Endodermal cell (in vitro differentiated cells): ENCODE measurements at places on chromosomes 1 and 21. TPM values are rescaled to one million over a fixed set of nuclear protein-coding genes. Genes with fewer than 3 reads are reported as not detected.
A peak's percentile ranks its signal among the peaks of the same experiment; 100 is the strongest.

DNA sequence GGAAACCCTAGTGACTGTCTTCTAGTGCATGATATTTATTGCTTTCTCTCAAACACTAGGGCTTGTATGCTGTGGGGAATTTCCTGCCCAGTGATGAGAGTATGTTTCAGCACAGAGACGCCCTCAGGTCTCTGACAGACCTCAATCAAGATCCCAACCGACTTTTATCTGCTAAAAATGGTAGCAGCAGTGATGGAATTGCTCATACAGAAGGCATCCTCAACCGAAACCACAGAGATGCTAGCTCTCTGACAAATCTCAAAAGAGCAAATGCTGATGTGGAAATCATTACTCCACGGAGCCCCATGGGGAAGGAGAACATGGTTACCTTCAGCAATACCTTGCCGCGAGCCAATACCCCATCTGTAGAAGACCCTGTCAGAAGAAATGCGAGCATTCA, 41.3 kb downstream of the PLPPR4 start:
- H3K36me3 ChIP-seq: no peaks in the 10 kb centered on the region
- H3K4me1 ChIP-seq: no peaks in the 10 kb centered on the region
- no peak overlapping the region for H3K4me3 ChIP-seq
- no peak for DNase-seq
- H3K27ac ChIP-seq: no peak overlapping the region

PLA2G2A gene
- 0.50 and 1.0 TPM in 2 replicates for total RNA-seq

GRCh38 chr21:35861661-35862060, 198.7 kb downstream of the SETD4 start:
- no peak for DNase-seq
- H3K4me3 ChIP-seq: no peak overlapping the region
- no peak overlapping the region for H3K27ac ChIP-seq
- peaks cover 4% of the 10 kb centered on the region for H3K27me3 ChIP-seq

SERTAD4 gene
- 1.1 TPM in 2 replicates for total RNA-seq

DNA sequence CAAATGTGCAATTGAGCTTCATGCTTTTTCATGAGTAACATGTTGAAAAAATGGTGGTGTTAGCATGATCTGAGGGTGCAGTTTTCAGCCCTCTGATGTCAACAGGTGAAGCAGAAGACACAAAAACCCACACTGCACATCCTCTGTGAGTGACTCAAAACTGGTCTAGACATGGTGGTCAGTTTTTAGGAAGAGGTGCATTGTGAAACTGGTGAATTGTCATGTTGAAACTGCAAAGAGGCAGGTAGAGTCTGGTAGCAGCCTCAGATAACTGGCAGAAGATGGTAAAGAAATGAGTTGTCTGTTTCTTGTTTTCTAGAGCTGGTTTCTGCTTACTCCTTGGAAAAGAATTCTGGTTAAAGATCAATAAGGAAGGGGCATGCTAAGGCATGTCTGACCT, 97.3 kb upstream of the HMCN1 start:
- no peaks in the 10 kb centered on the region for H3K36me3 ChIP-seq
- H3K4me3 ChIP-seq: peak overlapping the region; percentile 53
- no peak for DNase-seq
- H3K27ac ChIP-seq: no peak overlapping the region
- H3K4me1 ChIP-seq: no peaks in the 10 kb centered on the region

- H3K27me3 ChIP-seq: no peaks in the 10 kb centered on the region
- no peak for DNase-seq
- H3K4me1 ChIP-seq: no peaks in the 10 kb centered on the region
- H3K4me3 ChIP-seq: no peak overlapping the region
These were observed 129.9 kb upstream of the NEGR1 start for GRCh38 chr1:72412286-72412685.

GRCh38 chr1:94901841-94902240, 25.1 kb downstream of the CNN3 start:
- no peak for DNase-seq
- H3K4me3 ChIP-seq: no peak overlapping the region
- H3K27ac ChIP-seq: no peak overlapping the region
- H3K27me3 ChIP-seq: no peaks in the 10 kb centered on the region
- H3K36me3 ChIP-seq: peaks cover 87% of the 10 kb centered on the region

DNA sequence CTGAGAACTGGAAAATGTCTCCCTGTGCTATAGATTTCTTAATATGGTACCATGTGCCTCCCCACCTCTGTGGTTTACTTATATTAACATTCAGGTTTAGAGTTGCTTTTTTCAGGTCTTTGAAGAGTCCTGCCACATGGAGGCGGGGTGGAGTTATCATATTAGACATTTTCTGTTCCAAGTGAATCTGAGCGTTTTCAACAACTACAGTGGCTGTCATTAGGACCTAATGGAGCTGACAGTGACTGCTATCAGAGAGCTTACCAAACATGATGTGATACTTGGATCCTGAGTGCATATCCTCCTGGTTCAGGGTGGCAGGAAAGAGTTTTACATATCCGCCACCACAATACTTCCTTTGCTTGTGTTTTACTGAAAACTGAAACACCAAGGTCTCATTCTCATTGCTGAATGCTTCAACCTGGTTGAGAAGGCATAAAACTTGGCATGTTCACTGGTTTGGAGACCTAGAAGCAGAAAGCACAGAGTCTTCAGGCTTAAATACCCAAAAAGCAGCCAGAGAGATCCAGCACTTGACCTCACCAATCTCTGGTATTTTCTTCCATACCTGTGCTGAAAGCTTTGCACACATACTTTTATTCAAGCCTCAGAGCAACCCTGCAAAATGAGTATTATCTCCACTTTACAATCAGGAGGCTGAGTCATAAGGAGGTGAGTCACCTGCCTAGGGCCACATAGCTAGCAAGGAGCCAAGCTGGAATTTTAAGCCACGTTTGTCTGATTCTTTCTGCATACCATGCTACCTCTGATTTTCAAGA, 47.4 kb upstream of the OSBPL9 start:
- no peak overlapping the region for H3K4me3 ChIP-seq
- H3K27ac ChIP-seq: no peak overlapping the region
- peak; percentile 70 for DNase-seq
- H3K27me3 ChIP-seq: no peaks in the 10 kb centered on the region
- H3K4me1 ChIP-seq: no peaks in the 10 kb centered on the region

TSPEAR gene
- total RNA-seq: 1.1 and 1.5 TPM in 2 replicates

DNA sequence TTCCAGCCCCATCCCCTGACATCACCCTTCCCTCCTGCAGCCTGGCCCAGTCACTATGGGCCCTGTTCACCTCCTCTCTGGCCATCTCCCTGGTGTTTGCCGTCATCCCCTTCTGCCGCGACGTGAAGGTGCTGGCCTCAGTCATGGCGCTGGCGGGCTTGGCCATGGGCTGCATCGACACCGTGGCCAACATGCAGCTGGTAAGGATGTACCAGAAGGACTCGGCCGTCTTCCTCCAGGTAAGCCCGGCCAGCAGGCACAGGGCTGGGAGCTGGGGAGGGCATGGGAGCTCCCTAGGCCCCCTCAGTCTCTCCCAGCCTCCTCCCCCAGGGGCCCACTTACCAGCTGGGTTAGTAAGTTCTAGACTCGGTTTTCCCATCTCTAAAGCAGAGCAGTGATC, 52.1 kb downstream of the ELK4 start:
- DNase-seq: peak; percentile 63
- H3K27me3 ChIP-seq: peaks cover 86% of the 10 kb centered on the region
- H3K4me1 ChIP-seq: peaks cover 7% of the 10 kb centered on the region
- H3K36me3 ChIP-seq: no peaks in the 10 kb centered on the region
- no peak overlapping the region for H3K4me3 ChIP-seq
- H3K27ac ChIP-seq: no peak overlapping the region

DNA sequence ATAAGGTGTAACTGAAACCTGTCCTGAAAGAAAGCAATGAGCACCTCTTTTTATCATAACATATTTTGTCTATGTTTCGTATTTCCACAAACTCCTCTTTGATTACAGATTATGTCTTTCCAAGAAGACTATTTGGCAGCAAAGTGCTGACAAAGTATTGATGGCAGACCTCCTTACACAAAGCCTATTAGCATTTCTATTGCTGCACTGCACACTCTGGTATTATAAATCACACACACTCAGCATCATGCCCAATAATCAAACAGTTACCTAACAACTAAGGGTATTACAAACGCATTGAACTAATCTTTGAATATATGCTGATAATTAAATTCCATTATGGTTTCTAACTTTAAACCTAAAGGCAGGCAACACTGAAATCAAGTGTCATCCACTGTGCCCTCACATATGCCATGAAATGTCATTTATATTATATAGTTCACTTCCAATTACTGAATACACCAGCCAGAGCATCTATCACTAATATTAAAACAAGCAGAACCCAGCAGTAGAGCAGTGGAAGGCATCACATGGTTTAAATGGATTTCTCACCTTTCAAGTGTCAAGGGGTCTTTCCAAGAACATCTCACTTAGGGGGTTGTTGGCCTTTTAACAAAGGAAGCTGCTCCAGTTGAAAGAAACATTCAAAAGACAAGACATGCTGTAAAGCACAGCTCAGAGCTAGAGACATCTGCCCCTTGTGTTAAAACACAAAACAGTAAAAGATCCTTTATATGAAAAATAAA, 239.1 kb downstream of the RERE start:
- H3K27ac ChIP-seq: peak overlapping the region; percentile 81
- H3K4me3 ChIP-seq: no peak overlapping the region
- H3K27me3 ChIP-seq: no peaks in the 10 kb centered on the region
- H3K4me1 ChIP-seq: peaks cover 2% of the 10 kb centered on the region
- peaks cover 42% of the 10 kb centered on the region for H3K36me3 ChIP-seq
